ENCODE measurements at places on chromosomes 12 and 14.

GRCh38 chr12:97435153-97435552 lies 27.5 kb upstream of the RMST start:
- DNase-seq, result no peak

- no peak for DNase-seq
These were observed 32.6 kb downstream of the ITPR2 start for GRCh38 chr12:26800347-26800746.

- DNase-seq, result no peak
These were observed 69.7 kb downstream of the WASHC3 start for GRCh38 chr12:101992091-101992490.

GRCh38 chr12:31105668-31106067 lies 32.0 kb downstream of the DDX11 start:
- no peak for DNase-seq

DNA sequence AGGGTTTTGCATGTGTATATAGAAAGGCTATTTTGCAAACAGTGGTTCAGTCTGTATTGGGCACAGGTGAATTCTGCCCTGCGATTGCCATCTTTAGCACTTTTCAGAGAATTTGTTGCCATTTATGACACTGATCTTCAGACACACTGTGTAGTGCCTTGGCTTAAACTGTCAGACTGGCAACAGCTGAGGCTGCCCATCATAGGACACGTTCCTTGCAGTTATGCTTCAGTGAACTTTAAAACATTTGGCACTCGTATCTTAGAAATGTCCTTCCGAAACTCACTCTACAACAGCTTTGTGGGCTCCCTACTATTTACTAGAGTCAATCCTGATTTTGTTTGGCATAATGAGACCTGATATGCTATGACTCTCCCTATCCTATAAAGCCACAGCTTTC lies 29.1 kb downstream of the AP5M1 start:
- DNase-seq, result no peak

DNA sequence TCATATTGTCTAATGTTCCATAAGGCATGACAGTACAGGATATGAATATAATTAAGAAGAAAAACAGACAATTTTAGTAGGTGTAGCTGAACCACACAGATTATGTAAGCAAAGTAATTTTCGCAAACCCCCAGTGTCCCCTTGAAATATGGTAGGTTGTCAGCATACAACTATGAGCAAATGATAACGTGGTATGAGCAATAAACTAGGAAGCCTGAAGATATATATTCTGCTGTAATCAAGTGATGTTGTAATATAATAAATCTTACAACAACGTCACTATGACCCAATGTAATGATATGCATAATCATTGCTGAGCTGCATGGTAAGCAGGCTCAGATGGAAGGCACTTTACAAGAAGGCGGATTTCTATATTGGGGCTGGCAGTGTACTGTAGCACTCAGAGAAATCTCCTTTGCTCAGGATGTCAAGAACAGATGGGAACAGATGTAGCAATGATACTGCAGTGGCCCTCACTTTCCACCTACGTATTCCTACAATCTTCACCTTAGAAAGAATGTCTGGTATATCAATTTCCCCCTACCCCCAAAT lies 47.8 kb upstream of the MYF6 start:
- DNase-seq, result no peak

DNA sequence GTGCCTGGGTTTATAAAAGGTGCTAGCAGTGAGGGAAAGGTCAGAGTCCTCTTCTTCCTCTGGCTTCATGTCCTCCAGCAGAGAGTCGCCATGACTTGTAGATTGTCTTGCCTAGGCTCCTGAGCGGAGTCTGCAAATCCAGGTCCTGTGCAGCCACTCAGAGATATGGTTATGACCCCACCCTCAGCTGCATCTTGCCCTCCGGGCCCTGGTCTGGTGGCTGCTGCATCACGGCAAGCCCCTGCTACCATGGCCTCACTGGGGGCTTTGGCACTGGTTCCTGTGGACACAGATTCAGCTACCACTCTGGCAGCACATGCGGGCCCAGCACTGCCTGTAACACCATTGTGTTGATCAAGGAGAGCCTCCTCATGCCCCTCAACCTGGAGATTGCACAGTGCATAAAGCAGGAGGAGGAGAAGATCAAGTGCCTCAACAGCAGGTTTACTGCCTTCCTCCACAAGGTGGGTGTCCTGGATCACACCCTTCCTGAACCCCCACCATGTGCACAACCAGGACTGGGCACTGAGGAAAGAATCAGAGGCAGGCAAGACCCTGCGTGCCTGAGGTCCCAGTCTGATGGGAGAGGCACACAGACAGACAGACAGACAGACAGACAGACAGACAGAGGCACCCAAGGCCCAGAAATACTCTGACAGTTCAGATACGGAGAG lies 10.5 kb upstream of the KRT86 start:
- DNase-seq, result no peak

- peak; percentile 74 for DNase-seq
These were observed 3.1 kb downstream of the AVIL start for GRCh38 chr12:57815177-57816000.

DNA sequence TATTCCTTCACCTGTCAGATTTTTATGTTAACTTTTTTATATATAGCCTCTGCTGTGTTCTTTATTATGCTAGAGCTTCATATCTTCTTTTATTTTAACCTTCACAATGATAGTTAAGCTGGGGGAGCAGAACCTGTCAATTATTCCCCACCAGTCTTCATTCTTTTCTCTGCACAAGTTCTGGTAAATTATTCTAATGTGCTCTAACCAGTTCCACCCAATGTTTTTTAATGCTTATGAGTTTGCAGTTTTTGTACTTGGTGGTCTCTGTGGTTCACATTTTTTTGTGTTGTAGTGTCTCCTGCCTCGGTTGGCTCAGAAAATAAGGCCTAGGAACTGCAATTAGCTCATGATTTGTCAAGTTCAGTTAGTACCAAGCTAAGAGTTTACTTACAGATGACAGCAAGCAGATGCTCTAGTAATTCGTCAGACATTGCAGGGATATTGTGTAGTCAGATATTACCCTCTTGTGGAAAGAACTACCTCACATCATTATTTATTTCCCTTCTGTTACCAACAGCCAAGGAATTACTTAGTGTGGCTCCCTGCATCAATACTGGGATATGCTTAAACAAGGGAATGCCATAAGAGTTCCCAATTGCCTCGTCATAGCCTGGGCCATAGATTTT lies 14.5 kb downstream of the DYRK2 start:
- no peak for DNase-seq

DNA sequence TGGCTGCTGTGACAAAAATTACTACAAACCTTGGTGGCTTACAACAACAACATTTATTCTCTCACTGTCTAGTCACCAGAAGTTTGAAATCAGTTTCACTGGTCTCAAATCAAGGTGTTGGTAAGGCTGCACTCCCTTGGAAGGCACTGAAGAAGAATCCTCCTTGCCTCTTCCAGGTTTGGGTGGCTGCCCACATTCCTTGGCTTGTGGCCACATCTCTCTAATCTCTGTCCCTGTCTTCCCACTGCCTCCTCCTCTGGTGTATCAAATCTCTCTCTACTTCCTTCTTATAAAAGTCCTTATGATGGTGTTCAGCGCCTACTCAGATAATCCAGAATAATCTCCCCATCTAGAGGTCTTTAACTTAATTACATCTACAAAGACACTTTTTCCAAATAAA lies 31.0 kb downstream of the PLCZ1 start:
- no peak for DNase-seq

DNA sequence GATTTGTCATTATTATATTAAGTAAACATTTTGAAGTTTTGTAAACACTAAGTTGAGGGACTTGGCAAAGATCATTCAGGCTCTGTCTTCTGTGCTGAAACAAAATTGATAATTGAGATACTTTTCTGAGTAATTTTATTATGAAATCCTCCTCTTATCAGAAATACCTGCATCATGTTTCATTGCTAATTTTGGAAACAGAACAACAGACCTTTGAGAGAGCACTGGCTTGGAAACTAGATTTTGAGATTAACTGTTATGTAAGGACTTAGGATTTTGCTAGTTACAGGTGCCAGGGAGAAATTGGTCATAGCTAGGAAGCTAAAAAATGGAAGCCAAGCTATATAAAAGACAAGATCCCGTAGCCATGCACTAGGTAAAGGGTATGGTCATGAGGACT lies 201.7 kb upstream of the DCN start:
- DNase-seq, result no peak

GRCh38 chr12:18576104-18576626 lies 161.6 kb downstream of the PLCZ1 start:
- DNase-seq, result no peak

GRCh38 chr12:3727877-3728632 lies 24.9 kb downstream of the CRACR2A start:
- no peak for DNase-seq

DNA sequence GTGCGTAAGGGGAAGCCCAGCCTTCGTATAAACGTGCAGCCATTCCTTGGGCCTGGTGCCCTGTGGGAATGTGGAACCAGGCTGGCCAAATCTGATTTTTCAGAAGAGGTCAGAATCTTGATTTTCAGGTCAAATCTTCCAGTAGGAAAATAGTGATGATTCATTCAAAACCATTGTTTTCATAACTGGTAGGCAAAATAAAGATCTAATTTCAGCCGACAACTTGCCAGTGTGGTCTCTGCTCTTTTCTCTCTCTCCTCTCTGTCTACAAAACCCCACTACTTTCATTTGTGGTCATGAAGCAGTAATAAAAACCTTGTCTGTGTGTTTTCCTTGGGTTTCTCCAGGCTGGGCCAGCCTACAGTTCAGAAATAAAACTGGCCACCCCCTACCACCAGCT lies 135.1 kb downstream of the RBM19 start:
- no peak for DNase-seq

- no peak for DNase-seq
These were observed 62.8 kb downstream of the TMCC3 start for GRCh38 chr12:94587266-94588241.

- DNase-seq, result no peak
These were observed 364.1 kb upstream of the SFSWAP start for GRCh38 chr12:131346555-131347344.

DNA sequence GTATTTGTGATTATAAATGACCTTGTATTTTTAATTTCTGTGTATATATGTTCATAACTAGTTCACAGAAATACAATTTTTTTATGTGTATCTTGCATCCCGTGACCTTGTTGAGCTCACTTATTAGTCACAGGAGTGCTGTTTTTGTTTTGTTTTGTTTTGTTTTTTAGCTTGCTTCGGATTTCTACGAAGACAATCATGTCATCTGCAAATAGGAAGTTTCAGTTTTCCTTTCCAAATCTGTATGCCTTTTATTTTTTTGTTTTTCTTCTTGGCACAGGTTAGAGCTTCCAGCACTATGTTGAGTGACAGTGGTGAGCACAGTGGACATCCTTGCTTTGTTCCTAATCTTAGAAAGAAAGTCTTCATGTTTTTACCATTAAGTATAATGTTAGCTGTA lies 229.2 kb upstream of the GARIN6 start:
- DNase-seq, result no peak
